Fibroblast of upper back skin (primary cell): ENCODE measurements at places on chromosomes 2 and 18.

DNA sequence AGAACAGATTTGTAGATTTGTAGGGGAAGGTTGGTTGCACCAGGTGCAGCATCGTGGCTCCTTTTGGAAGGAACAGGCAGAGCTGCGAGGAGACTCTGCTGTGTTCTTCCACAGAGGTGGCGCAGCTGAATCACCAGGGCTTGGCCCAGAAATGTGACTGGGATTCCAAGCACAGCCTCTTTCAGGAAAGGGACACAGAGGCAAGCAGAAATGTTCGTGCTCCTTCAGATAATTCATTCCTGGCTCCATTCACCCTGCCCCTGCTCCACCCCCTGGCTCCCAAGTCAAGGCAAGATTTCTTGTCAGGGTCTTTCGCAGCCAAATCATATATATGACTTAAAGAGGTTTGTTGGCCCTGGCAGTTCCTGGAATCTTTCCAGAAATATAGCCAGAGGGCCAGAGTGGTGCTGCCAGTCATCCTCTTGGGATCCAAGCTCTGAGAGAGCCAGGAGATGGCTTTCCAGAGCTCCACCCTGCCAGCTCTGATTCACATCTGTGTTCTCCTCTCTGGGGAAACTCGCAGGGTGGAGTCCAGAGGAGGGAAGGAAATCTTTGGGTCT, 203.9 kb upstream of the TANK start:
- no peak for DNase-seq

DNA sequence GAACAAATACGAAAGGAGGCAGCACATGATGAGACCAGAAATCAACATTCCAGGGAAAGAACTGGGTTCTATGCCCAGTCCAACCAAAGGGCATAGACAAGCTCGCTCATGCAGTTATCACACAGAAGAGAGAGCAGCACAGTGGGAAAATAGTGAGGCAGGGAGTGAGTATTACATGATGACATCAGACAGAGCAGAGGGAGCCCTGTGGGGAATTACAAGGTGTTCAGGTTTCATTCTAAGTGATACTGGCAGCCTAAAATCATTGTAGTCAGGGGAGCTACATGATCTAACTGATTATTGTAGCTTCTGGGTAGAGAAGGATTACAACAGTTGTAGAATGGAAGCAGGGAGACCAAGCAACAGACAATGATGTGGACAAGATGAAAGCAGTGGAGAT, 658.5 kb downstream of the ARHGAP15 start:
- no peak for DNase-seq

DNA sequence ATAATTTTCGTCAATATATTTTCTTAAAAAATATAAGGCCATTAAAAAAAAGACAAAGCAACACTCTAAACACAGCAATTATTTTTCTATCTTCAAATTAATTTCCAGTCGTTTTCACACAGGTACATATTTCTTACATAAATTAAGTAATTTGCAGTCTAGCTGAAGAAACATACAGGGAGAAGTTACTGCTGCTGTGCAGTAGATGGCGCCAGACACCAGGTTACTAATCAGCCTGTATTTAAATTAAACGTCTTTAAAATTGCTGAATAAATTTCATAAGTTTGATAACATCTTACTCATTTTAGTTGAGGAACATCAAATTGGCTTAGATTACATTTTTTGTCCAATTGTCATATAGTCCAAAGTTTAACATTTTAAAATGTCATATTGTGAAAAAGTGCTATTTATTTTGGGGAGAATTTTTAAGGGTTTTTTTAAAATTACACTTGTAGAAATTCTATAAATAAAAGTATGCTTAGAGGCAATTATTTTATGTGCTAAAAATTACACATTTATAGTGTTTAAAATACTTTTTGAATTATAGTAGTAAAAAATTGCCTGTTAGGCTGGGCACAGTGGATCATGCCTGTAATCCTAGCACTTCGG, 88.4 kb downstream of the PMAIP1 start:
- peak; percentile 62 for DNase-seq

GRCh38 chr2:189834059-189834458, 49.8 kb downstream of the PMS1 start:
- DNase-seq = no peak

GRCh38 chr2:24568551-24568950, 77.5 kb downstream of the NCOA1 start:
- no peak for DNase-seq

DNA sequence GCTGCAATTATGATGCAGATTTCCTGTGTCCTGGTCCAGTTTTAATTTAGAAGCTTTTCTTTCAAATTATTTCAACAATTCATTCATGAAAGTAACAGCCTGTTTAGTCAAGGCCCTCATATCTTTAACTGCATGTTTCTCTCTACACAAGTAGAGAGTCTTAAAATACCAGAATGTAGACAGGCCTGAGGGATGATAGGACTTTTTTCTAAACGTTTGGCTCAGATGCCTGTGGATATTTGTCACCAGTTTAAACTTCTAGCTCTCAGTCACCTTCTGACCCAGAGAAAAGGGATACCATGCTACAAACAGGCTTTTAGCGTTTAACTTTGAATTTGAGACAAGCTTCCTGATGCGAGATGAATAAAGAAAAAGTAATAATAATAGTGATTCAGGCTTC, 15.7 kb downstream of the COL5A2 start:
- DNase-seq = peak; percentile 76

GRCh38 chr2:216274194-216274840, 98.0 kb downstream of the MARCHF4 start:
- no peak for DNase-seq

DNA sequence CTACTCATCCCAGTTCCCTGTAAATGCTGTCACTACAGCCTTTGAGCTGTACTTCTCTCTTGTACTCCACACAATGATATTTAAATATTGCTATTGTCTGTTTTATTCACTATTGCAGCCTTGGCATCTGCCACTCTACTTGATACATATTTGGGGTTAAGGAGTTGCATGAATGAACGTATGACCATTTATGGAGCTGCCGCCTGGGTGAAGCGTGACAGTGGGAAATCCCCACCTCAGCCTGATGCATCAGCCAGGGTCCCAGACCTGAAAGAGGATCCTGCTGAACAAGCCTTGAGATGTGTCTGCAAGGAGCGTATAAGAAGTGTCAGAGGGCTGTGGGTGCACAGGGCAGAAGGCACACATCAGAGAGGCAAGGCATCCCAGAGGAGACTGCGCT, 39.1 kb downstream of the MRPL35 start:
- DNase-seq = no peak

GRCh38 chr2:65557616-65558573, 125.5 kb upstream of the SPRED2 start:
- no peak for DNase-seq

DNA sequence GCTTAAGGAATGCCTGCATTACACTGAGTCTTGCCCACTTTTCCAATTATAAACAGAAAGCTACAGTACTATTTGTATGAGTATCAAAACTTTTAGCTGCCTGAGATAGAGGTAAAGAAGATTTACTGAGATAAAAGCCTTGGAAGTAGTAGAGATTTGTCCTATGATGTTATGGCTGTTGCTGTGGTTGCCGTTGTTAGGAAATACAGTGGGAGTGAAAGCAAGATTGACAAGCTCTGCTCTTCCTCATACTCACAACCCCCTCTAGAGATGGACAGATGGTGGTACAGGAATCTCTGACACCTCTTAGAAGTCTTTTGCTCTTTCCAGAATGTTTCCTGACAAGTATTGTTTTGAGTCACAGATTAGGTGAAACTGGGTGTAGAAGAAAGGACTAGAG, 242.5 kb downstream of the RPIA start:
- DNase-seq = no peak

GRCh38 chr18:49694402-49694801, 118.9 kb downstream of the ACAA2 start:
- peak; percentile 14 for DNase-seq

- peak; percentile 85 for DNase-seq
Measured at GRCh38 chr2:215920244-215921100, 92.9 kb downstream of the MREG start.

DNA sequence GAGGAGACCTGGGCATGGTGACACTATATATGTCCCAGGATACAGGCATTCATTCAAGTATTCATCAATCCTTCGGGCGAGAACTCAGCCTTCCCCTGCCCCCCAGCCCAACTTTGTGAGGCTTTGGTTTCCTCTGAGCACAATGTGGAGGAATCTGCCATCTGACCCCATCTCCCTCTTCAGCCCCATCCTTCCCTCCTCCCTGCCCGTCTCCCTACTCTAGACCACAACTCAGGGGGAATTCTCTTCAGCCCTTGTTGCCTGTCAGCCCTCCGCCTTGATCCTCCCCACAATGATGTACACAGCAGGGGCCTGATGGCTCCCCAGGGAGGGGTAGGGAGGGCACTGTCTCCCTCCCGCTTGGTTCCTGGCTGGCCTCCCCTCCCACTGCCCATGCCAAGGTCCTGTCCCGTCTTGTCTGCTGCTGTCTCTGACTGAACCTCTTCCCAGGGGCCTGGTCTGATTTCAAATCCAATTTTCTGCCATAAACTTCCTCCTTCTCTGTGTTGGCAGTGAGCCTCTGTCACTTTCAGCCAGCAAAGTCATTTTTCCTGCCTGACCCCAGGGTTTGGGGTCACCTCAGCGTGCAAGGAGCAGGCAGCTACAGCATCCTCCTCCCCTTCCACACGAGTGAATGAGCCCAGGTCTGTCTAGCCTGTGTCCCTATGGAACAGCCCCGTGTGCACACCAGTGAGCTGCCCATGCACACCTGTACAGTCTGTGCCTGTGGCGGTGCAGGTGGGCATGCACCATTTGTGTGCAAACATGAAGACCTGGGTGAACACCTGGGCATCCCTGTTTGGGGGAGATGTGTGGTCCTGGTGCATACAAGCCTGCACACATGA, 197.3 kb downstream of the CELF4 start:
- DNase-seq = no peak

- DNase-seq = peak; percentile 49
Measured at GRCh38 chr2:120887320-120887697, 151.6 kb downstream of the GLI2 start.

DNA sequence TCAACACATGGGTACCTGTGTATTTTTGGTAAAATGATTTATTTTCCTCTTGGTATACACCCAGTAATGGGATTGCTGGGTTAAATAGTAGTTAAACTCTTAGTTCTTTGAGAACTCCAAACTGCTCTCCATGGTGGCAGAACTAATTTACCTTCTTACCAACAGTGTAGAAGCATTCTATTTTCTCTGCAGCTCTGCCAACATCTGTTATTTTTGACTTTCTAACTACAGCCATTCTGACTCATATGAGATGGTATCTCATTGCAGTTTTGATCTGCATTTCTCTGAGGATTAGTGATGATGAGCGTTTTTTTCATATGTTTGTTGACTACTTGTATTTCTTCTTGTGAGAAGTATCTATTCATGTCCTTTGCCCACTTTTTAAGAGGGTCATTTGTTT, 180.6 kb downstream of the FSIP2 start:
- peak; percentile 21 for DNase-seq

GRCh38 chr18:77376043-77376732, 126.5 kb downstream of the GALR1 start:
- DNase-seq = no peak

DNA sequence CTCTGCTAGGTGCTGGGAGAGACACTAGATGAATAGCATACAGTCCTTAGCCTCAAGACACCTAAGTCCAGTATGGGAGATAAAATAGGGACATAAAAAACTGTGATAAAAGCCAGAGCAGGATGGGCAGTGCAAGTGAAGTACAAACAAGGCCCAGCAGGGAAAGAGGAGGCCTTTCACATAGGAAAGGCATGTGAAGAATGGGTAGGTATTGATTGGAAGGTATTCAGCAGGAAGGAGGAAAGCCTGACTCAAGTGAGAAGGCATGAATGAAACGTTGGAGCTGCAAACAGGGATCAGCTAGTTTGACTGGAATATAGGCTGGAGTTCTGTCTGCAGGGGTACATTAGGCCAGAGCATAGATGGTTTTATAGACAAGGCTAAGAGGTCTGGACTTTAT, 11.0 kb upstream of the CXCR4 start:
- DNase-seq = no peak

GRCh38 chr2:132383956-132384355, 32.6 kb upstream of the GPR39 start:
- no peak for DNase-seq

GRCh38 chr2:134718023-134718816, 580 bp downstream of the TMEM163 start:
- DNase-seq = no peak

DNA sequence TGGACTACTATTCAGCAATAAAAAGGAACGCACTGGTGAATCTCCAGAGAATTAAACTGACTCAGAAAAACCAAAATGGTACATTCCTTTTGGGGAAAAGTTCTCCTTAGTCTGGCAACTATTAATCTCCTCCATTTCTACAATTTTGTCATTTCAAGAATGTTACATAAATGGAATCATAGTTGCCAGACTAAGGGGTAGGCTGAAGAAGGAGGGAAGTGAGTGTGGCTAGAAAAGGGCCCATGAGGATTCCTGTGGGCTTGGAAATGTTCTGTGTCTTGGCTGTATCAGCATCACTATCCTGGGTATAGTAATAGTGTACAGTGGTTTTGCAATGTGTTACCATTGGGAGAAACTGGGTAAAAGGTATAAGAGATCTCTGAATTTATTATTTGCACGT, 72.4 kb downstream of the ZAP70 start:
- peak; percentile 24 for DNase-seq

DNA sequence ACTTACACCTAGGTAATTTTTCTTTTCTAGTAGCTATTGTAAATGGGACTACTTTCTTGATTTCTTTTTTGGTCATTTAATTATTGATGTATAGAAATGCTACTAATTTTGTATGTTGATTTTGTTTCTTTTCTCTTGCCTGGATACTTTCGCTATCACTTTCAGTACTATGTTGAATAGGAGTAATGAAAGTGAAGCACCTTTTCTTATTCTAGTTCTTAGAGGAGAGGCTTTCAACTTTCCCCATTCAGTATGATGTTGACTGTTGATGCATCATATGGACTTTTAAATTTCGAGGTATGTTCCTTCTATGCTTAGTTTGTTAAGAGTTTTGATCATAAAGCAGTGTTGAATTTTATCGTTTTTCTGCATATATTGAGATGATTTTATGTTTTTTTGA, 142.5 kb downstream of the CDH19 start:
- DNase-seq = no peak

GRCh38 chr2:34907812-34908211, 1308.7 kb upstream of the FAM98A start:
- no peak for DNase-seq

DNA sequence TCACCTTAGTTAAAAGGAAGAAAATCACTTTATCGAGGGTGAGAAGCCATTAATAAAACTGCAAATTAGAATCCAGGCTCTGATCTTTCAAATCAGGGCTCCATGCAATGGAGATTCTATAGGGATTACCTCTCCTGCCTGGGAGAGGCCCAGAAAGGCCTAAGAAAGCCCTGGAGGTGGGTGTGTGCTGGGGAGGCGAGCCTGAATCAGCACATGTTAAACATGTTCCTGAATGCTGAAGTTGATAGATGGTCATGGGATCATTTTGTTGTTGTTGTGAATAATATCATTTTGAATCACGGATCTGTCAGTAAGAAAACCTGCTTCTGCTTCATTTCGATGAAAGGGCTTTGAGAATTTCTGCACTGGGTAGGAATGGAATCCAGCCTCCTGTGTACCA, 254.3 kb downstream of the ACKR3 start:
- DNase-seq = no peak

DNA sequence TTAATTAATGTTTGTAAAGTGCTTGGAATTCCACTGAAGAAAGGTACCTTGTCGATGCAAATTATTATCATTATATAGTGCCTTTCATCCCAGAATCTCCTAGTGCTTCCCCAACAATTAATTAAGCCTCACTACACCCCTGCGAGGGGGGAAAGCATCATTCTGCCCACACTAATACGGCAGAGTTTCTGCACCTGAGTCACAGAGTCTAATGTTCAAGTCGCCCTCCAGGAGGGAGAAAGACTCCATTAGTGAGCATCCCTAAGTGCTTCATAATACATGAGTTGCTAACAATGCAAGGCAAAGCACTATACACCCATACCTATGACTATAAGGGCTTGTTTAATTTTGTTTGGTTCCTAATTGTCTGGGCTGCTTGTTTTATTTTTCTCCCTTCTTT, 25.4 kb upstream of the NRP2 start:
- DNase-seq = no peak
